Articular chondrocyte of knee joint (primary cell): ENCODE measurements at places on chromosomes 6 and 20. TPM values are rescaled to one million over a fixed set of nuclear protein-coding genes. Genes with fewer than 3 reads are reported as not detected.

Gene LY6G6C
- not detected in 2 replicates for total RNA-seq

Gene FNDC11
- 0.22 and 0.26 TPM in 2 replicates for total RNA-seq

Gene HSPA1L
- 1.0 and 1.4 TPM in 2 replicates for total RNA-seq

Gene FAM83B
- total RNA-seq, result under 0.01 and 0.11 TPM in 2 replicates

Gene TXLNB
- under 0.01 and 1.1 TPM in 2 replicates for total RNA-seq

Gene TAF4
- 6.0 and 6.3 TPM in 2 replicates for total RNA-seq

Gene ASIP
- 0.22 TPM in 1 of 2 replicates, not detected in the other for total RNA-seq

Gene STMND1
- total RNA-seq, result not detected in 2 replicates

Gene ADAM33
- 2.2 and 3.8 TPM in 2 replicates for total RNA-seq

Gene SYCP2
- 2.6 and 2.7 TPM in 2 replicates for total RNA-seq

Gene HTR1E
- total RNA-seq, result not detected in 2 replicates

Gene ZNF165
- total RNA-seq, result 0.97 and 1.0 TPM in 2 replicates

Gene DPPA5
- total RNA-seq, result not detected in 2 replicates

Gene OPRM1
- total RNA-seq, result not detected in 2 replicates

Gene SNHG17
- total RNA-seq, result 3.5 and 8.5 TPM in 2 replicates

Gene RUNX2
- 0.91 and 1.1 TPM in 2 replicates for total RNA-seq

Gene KCNK17
- not detected in 2 replicates for total RNA-seq

Gene PRDM13
- not detected in 2 replicates for total RNA-seq

Gene EBF4
- 0.76 and 1.3 TPM in 2 replicates for total RNA-seq

Gene POU3F2
- not detected in 2 replicates for total RNA-seq

Gene TPX2
- total RNA-seq, result 34.5 and 52.8 TPM in 2 replicates

Gene SRMS
- not detected in 2 replicates for total RNA-seq

Gene NRSN2
- total RNA-seq, result 26.7 and 51.0 TPM in 2 replicates

Gene PAQR8
- total RNA-seq, result 5.4 and 5.6 TPM in 2 replicates

Gene COL9A3
- total RNA-seq, result 0.86 and 1.0 TPM in 2 replicates

Gene OCSTAMP
- total RNA-seq, result not detected in 2 replicates

Gene SDHAF4
- 7.5 and 9.3 TPM in 2 replicates for total RNA-seq

Gene OVOL2
- total RNA-seq, result not detected in 2 replicates

Gene CGA
- not detected in 2 replicates for total RNA-seq

Gene DNAH8
- total RNA-seq, result under 0.01 TPM in 2 replicates

Gene SLC22A2
- total RNA-seq, result 0.11 TPM in 1 of 2 replicates, not detected in the other

Gene MAPK13
- 2.7 and 8.3 TPM in 2 replicates for total RNA-seq

Gene RNF39
- not detected in 2 replicates for total RNA-seq

Gene LEMD2
- total RNA-seq, result 30.2 and 31.2 TPM in 2 replicates

Gene TGM3
- total RNA-seq, result 0.39 and 0.43 TPM in 2 replicates

Gene LPIN3
- 11.0 and 11.5 TPM in 2 replicates for total RNA-seq

Gene TASP1
- total RNA-seq, result 27.0 and 27.4 TPM in 2 replicates

Gene SLC22A1
- total RNA-seq, result 0.52 and 1.1 TPM in 2 replicates

Gene TREM2
- not detected in 2 replicates for total RNA-seq

Gene RAD21L1
- total RNA-seq, result not detected in 2 replicates

Gene MLN
- not detected in 2 replicates for total RNA-seq

Gene DAAM2
- total RNA-seq, result 59.9 and 63.9 TPM in 2 replicates

Gene GUCA1A
- 0.11 TPM in 1 of 2 replicates, not detected in the other for total RNA-seq

Gene UBE2C
- total RNA-seq, result 17.1 and 17.3 TPM in 2 replicates

Gene NT5E
- total RNA-seq, result 499 and 602 TPM in 2 replicates

Gene DDO
- 3.3 and 4.9 TPM in 2 replicates for total RNA-seq

Gene RSPH4A
- total RNA-seq, result 0.13 and 0.22 TPM in 2 replicates

Gene PMEPA1
- total RNA-seq, result 6.3 and 15.2 TPM in 2 replicates

Gene C6orf52
- total RNA-seq, result 0.52 and 0.65 TPM in 2 replicates
